ENCODE measurements at places on chromosomes 6 and 20. TPM values are rescaled to one million over a fixed set of nuclear protein-coding genes. Genes with fewer than 3 reads are reported as not detected.

- DNase-seq = no peak
Observed at GRCh38 chr6:163580311-163581030, 166.0 kb downstream of the QKI start.

GRCh38 chr6:34331371-34332050 is 61.0 kb downstream of the NUDT3 start:
- DNase-seq = no peak

DNA sequence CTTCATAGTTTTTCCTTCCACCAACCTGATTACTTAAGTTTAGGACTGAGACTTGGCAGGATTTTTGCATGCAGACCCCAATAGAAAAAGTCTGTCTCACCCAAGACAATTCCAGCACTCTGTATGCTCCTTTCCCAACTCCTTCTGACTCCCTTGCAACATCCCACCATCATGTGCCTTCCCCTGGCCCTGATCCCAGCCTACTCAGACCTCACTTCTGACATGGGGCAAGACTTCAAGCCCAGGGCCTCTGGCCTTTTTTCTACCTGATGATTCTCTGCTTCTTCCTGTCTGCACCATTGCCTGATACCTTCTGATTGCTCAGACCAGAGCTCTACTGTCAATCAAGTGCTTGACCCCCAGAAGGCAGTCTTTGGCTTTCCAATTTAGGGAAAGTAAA is 96.6 kb downstream of the HAO1 start:
- DNase-seq = no peak

GRCh38 chr6:16229700-16230099 is 8.7 kb upstream of the GMPR start:
- DNase-seq = no peak

Gene SNAI1
- total RNA-seq = 4.3 TPM

DNA sequence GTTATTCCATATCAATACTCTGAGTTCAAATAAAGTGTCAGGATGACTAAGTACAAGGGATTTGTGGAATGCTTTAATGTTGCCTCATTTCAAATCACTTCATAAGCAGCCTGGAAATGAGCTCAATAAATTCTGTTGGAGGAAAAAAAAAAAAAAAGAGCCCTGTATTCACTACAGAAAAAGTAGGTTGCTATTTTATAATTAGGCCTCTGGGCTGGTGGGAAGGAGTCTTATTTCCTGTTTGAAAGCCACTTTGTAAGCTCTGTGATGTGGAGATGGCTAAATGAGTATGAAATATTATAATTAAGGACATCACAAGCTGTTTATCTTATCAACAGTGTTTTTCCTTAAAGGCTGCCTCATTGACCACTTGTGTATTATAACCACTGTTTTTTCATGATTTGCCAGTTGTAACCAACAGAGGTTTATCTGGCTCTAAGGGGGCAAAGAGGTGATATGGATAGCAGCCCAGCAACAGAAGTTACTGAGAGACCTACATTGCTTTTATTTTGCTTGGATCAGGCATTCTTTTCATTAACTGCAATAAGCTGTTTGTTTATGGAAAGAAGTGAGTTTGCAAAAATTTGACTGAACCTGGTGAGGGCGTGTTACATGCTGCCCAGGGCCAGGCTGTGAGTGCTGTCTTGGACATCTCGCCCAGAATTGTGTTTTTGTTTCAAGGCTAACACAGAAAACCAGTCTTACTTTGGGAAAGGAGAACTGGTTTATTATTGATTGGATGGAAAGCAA is 563.3 kb upstream of the MAP3K7 start:
- no peak for DNase-seq

GRCh38 chr6:19434065-19434464 is 403.1 kb upstream of the ID4 start:
- no peak for DNase-seq

Gene DYNLT2
- 2.3 TPM for total RNA-seq

GRCh38 chr20:35173576-35174192 is 1.8 kb downstream of the PROCR start:
- no peak for DNase-seq

- DNase-seq = no peak
Observed at GRCh38 chr20:51284871-51285270, 257.6 kb downstream of the NFATC2 start.

Gene CGA
- total RNA-seq = not detected

GRCh38 chr6:158909938-158910337 is 90.1 kb downstream of the RSPH3 start:
- no peak for DNase-seq

DNA sequence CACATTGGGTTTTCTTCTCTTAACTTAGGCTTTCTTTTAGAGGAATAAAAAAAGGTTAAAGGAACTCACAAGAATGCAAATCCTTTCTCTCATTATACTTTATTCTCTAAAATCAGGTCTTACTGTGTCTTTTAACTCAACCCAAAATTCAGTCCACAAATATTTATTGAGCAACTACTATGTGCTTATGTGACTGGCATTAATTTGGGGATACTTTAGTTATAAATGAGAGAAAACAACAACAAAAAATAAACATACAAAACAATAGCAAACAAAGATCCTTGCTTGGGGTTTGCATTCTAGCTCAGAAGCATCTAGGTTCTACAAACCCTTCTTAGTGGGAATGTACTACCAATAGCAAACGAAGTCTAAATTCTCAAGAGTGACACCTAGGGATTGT is 266.2 kb downstream of the UTRN start:
- DNase-seq = no peak

DNA sequence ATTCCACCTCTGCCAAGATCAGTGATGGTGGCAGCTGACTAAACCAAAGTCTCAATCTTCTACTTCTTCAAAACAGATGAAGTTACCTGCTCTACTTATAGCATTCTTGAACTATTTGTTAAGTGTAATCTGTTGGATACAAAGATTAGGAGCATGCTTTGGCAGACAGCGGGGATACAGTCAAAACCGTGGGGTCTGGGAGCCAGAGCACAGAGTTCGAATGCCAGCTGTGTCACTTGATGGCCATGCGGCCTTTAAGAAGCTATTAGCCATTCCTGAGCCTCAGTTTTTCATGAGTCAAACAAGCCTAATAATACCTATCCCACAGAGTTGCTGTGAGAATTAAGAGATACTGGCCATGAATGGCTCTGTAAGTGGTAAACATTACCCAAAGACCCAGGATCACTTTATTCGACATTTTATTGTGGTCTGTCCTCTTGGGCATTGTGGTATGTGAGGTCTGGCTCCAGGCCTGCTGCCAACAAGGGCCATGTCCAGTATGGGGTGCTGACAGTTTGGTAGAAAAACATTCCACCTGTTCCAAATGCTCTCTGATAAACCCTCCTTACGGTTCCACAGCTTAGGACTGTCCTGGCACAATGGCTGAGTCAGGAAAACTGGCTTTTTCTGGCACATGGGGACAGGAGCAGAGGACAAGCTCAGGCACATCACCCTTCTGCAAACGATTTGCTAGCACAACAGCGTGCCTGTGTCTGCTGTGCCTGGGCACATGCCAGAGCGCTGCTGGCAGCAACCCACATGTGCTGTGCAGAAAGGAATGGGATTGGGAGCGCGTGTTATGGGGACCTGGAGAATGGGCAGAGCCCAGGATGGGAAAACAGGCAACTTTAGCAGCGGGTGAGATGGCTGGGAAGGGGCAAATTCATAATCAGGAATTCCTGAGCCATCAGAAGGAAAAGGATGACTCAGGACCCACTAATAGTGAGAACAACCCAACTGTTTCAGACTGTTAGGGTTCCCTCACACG is 15.7 kb upstream of the FAM83C start:
- peak; percentile 88 for DNase-seq

Gene ALDH5A1
- total RNA-seq = 3.9 TPM

Gene MYB
- 1.1 TPM for total RNA-seq

DNA sequence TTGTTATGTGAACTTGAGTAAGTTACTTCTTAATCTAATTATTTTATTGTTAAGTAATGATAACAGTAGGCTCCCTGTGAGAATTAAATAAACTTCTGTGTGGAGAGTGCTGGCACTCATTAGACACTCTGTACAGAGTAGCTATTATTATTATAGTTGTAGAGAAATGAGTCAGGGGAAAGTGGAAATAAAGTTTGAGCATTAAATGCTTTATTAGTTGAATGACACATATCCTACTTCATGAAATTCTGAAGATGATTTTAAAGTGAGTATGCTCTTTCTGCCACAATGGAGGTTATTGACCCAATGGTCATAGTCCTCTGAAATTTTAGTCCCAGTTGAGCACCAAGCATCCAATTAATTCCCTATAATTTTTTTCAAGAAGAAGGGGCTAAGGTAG is 5.9 kb downstream of the ECI2 start:
- DNase-seq = no peak

Gene ELOVL5
- total RNA-seq = 272 TPM

Gene AVP
- not detected for total RNA-seq

Gene PAK5
- total RNA-seq = 1.3 TPM

DNA sequence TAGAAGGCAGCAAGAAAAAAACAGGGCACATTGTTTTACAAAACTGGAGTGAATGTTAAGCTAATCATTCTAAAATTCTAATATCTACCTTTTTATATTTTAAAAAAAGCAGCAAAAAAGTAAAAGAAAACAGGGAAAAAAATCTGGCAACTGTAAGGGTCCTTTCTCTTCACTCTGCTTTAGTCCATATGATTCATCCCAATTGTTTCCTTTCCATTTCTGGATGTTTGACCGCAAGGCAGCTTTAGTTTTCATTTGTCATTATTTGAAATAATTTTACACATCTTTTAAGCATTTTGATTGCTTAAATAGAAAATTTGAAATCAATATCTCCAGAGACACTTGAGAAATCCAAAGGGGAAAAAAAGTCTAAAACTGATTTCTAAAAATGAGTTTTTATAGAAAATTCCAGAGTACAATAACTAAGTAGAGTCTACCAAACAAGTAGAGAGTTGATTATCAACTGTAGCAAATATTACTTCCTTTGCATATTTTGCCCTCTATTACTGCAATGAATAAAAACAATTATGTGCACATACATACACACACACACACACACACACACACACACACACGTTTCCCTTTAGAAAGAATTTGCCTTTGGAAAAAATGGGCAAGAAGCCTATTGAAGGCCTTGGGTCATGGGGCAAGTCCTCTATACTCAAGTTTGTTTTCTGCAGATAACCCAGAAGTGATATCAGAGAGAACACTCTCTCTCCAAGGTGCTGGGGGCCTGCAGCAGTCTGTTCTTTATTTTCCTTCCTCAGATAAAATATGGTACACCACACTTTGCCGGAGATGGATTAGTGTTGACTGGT is 259.7 kb downstream of the HACE1 start:
- no peak for DNase-seq

- DNase-seq = no peak
Observed at GRCh38 chr20:41428285-41428684, 61.7 kb upstream of the EMILIN3 start.

Gene WFDC12
- total RNA-seq = not detected

DNA sequence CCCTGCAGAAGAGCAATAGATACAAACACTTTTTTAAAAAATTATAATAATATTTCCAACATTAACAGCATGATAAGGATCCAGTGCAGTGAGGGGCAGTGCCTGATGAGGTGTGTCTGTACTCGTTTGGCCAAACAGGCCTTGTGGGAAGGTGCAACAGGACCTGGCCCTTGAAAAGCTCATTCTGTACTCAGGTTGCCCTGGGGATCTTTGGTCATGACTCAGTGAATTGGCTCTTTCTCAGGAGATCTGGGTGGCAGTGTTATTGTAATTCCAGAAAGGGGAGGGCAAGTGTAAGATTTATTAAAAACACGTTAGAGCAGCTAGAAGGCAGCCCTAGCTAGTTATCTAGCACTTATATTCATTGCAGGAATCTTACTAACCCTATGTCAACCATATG is 2.9 kb upstream of the SPINT3 start:
- DNase-seq = no peak

All from breast epithelium (tissue), 4 donors.